ENCODE measurements at places on chromosomes 1 and 21.

GRCh38 chr1:228902781-228903433, 167.6 kb downstream of the RHOU start:
- DNase-seq, result no peak

GRCh38 chr1:216049741-216050430, 373.4 kb downstream of the USH2A start:
- no peak for DNase-seq

GRCh38 chr21:37233551-37234146, 33.5 kb downstream of the VPS26C start:
- no peak for DNase-seq

- DNase-seq, result no peak
These were observed 3.2 kb downstream of the SLC25A33 start for GRCh38 chr1:9542430-9542829.

- DNase-seq, result no peak
These were observed 193.4 kb downstream of the PRDM2 start for GRCh38 chr1:13893409-13893821.

DNA sequence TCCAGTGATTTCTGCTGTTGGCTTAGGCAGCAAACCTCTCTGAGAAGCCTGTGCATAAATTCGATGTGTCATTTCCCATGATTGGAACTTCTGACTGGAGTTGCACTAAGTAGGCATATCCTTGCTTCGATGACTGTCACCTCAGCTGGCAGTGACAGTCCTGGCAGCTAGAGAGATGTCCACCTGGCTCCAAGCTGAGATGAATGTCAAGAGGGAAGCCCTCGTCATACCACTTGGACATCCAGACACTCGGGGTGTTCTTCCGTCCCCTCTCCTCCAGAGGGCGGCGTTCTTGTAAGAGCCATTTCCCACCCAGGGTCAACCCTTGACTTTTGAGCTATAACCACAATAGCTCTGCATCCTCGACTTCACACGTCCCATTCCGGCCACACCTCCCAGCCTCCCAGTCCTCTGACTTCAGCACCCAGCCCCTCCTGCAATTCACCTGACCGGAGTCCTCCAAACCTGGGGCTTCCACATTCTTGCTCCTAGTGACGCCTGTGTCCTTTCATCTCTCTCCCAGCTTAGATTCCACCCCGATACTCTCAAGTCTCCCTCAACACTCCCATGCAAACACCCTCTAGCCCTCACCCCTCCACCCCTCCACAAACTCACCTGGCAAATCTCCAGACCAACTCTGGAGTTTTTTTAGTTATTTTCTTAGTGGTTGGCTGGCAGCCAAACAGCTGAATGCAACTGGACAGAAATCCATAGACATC, 17.3 kb downstream of the CA6 start:
- peak; percentile 35 for DNase-seq

DNA sequence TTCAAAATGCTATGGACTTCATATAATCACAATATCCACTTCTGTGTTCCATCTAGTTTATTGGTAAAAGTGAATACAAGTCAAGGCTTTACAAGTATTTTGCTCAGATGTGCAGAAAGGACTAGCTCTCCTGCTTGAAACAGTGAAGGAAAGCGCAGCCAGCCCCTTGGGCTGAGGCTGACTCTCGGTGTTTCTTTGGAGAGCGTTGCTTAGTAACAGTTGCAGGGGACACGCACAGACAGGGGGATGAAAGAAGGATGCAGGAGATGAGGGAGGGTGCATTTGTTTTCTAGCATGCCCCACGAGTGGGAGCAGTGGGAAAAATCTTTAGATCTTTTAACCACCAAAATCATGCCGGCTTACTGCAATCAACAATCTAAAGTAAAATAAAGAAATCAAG, 9.1 kb downstream of the PYCR2 start:
- DNase-seq, result no peak

DNA sequence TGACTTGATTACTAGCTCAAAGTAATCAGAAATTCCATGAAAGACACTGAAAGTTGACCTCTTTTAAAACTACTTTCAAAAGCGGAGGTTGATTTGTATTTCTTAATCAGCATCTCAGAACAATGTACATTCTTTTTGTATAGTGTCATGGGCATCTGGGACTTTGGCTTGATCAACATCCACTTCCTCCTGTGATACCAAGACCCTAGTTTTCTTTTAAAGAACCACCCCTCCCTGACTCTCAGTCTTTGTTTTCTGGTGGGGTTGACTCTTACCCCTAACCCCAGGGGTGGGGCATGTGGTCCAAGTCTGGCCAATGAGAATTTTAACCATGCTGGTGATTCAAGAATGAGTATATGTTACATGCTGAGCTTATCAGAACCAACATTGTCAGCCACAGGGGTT, 21.7 kb upstream of the IRF2BP2 start:
- no peak for DNase-seq

GRCh38 chr21:25350056-25350455, 257.2 kb downstream of the MRPL39 start:
- peak; percentile 11 for DNase-seq

DNA sequence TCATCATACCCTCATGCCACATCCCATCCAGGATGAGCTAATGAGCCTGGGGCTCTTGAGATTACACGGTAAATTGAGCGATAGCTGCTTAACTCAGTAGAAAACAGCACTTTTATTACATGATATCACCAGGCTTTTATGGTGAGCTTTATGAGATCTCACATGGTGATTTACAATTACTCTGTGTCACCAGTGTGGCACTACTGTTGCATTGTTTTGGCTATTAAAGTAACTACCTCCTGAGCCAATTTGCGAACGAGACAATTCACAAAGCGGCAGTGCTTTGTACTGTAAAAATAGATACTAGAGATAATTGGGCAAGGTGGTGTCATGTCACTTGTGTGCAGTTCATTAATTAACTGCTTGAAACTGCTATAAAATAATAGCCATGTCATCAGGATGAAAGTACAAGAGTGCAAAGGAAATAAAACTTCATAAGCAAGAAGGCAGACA, 767.7 kb upstream of the ADGRL2 start:
- DNase-seq, result no peak

- DNase-seq, result no peak
These were observed 289.6 kb upstream of the PROX1 start for GRCh38 chr1:213698092-213698702.

DNA sequence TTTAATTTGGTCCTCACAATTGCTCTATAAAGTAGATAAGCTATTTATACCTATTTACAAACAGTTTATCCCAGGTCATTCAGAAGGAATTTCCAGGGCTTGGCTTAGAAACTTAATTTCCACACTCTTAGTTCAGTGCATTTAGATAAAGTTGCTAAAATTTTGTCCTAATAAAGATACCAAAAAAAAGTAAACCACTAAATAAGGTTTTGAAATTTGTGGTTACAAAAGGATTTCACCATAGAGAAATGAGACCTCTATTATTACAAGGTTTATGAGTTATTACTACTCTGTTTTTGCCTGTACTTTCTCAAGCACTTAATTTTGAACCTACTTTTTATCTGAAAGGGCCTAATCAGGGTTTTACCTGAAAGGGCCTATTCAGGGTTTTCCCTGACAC, 22.4 kb downstream of the PTPN22 start:
- DNase-seq, result no peak

DNA sequence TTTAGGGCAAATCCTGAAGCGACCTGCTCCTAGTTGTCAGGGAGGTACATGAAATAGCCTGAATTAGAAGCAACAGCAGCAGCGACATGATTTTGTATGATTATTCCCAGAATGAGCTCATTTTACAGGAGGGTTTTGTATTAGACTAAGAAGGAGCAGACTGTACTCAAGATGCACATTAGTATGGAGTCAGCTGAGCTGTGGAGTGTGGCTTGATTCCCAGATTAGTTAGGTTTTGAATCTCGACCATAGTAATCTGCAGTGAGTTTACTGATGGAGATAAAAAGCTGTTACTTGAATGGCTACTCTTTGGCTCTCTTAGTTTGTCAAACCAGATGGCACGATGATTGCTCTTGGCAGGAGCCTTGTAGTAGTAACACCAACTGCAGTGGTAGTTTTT, 143.1 kb downstream of the PHTF1 start:
- no peak for DNase-seq

- no peak for DNase-seq
These were observed 22.5 kb downstream of the MAN1A2 start for GRCh38 chr1:117389779-117390178.

DNA sequence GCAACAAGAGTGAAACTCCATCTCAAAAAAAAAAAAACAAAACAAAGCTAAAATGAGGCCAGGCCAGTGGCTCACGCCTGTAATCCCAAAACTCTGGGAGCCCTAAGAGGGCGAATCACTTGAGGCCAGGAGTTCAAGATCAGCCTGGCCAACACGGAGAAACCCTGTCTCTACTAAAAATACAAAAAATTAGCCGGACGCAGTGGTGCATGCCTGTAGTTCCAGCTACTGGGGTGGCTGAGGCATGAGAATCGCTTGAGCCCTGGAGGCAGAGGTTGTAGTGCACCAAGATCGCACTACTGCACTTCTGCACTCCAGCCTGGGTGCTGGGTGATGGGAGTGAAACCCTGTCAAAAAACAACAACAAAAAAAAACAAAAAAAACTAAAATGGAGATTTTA, 191.2 kb upstream of the SGIP1 start:
- no peak for DNase-seq

DNA sequence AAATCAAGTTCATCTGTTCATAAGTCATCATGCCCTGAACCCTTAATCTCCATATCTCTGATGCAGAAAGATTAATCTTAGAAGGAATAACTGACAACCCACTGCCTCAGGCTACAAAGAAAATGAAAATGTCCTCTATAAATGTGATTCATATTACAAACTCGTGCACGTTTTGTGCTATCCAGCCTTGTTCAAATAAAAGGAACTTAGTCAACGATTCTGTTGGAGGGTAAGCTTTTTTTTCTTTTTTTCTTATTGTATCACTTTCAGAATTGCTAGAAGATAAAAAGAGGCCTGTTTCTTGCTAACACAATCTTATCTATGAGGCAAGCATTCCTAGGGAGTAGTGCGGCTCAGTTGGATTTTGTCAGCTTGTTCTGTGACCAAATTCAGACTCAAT, 228.4 kb downstream of the TM2D1 start:
- no peak for DNase-seq

DNA sequence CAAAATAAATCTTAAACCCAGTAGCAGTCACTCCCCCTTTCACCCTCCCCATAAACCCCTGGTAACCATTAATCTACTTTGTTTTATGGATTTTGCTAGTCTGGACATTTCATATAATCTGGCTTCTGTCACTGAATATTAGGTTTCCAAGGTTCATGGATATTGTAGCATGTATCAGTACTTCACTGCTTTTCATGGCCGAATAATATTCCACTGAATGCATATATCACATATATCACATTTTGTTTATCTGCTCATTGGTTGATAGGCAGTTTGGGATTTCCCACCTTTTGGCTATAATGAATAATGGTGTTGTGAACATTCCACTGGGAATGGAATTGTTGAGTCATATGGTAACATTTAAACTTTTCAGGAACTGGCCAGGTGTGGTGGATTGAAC, 4.6 kb upstream of the WDR4 start:
- no peak for DNase-seq

DNA sequence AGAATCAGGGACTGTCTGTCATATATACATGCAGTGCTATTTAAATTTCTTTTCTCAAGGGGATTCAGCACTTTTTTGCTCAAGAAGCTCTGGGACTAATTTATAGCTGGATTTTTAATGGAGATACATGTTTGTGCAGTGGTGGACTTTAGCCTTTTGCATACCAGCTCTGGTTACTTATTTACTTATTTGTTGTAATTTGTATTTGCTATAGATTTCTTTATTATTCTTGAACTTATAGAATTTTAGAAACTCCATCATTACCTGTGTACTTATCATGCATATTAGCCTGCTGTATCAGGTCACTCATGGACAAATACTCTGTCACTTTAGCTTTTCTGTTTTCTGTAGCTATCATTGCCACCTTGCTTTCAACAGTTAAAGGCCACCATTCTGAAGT, 1296.9 kb upstream of the TMPRSS15 start:
- no peak for DNase-seq

- no peak for DNase-seq
These were observed 18.3 kb upstream of the MMEL1 start for GRCh38 chr1:2650967-2651645.

DNA sequence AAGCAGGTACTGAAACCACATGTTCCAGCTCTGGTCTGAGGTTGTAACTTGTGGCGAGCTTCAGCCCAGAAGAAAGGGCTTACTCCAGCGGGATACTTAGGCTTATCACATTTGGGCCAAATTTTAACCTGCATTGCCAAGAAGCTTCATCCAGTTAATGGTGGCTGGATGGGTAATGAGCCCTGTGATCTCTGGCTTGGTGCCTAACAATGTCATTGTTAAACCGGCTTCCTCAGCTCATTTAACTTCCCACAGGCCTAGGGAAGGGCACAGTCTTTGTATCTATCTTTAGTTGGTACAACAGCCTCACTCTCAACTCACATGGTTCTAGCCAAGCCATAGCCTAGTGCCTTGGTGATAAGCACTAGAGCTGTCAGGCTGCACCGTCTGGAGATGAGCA, 43.6 kb upstream of the CCDC190 start:
- DNase-seq, result no peak

DNA sequence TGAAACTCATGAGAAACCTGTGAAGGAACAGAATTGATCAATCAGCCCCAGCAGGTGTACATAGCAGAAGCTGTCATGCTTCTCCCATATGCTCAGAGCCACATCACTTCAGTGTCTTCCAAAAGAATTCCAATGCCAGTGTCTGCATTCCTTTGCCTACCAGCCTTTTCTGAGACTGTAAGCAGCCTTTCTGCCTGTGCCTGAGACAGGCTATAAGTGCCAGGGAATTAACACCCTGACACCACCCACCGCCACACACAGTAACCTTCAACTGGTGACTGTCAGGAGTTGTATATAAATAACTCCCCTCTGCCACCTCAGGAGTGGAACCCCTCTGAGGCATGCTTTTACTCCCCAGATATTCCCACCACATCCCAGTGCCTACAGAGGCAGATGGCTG, 38.1 kb upstream of the SLAMF9 start:
- no peak for DNase-seq

DNA sequence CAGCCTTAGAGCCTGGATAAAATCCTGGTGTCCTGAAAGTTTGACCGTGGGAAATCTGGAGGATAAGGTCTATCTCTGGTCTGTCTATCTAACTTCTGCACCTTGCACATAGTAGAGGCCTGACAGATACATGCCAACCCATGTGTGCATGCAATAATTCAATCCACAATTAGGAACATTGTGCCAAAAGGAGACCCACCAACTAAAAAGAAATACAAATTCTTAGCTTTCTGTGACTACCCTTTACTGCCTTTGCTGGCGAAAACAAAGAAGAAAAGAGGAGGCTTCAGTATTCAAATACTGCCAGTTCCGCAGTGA, 381 bp upstream of the KLHL20 start:
- DNase-seq, result no peak

DNA sequence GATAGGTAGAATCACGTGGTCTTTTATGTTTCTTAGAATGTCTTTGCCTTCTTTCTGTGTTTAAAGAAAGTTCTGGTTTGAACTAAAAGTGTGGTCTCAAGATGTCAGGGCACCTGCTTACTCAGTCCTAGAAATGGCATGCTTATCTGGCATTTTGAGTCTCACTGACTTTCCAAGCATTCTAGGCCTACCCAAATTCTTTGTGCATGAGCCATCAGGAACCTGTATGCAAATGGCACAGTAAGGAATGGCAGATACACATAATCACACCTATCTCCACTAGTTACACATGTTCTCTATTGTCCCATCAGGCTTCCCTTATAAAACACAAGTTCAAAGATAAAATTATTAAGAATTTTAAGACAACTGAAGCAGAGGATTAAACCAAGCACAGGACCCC, 29.5 kb upstream of the CLCA4 start:
- no peak for DNase-seq
